ENCODE measurements at places on chromosomes 3 and 15.
A peak's percentile ranks its signal among the peaks of the same experiment; 100 is the strongest.

- DNase-seq: no peak
Measured at GRCh38 chr3:42490243-42490642, 12.2 kb upstream of the VIPR1 start.

DNA sequence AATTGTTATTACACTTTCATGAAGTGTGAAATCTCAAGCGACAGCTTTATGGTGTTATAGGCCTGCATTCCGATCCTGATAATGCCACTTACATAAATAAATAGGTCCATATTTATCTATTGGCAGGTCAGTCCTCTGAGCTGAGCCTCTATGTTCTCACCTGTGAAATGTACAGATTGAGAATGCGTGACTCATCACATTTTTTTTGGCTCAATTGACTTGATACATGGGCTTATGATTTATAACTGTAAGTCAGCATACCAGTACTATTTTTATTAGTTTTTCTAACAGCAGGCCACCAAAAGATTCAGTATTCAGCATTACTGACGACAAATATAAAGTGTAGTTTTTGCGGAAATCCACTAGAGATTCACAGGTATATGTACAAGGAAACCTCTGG lies 344.4 kb downstream of the ROBO1 start:
- DNase-seq: no peak

DNA sequence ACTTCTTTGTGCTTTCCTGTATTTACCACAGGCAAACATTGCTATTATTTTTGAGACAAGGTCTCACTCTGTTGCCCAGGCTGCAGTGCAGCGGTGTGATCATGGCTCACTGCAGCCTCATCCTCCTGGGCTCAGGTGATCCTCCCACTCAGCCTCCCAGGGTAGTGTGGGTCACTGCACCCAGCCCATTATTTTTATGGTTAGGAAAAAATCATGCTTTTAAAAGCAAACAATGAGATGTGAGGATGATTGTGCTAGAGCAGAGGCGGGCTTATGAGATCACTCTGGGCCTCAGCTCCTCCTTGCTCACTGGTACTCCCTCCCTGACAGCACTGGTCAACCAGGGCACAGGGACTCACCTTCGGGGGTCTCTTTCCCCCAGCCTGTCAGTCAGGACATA lies 2.2 kb downstream of the MAN2C1 start:
- DNase-seq: no peak

DNA sequence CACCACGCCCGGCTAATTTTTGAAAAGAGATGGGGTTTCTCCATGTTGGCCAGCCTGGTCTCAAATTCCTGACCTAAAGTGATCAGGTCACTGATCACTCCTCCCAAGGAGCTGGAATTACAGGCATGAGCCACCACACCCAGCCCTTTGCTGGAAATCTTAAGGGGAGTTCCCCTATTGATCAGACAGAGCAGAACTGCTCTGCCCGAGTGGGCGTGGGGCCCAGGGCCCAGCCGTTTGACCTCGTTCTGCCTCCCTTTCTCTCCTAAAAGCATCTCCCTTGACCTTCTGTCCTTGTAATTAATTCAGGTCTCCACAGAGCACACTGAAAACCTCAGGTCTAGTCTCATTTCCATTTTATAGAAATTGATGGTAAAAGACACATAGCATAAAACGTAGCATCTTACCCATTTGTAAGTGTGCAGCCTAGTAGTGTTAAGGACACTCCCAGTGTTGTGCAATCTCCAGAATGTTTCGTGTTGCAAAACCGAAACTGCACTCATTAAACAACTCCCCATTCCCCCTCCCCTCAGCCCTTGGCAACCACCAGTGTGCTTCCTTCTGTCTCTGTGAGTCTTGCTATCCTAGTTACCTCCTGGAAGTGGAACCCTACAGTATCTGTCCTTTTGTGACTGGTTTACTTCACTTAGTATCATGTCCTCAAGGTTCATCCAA lies 89.3 kb downstream of the SLCO3A1 start:
- peak; percentile 21 for DNase-seq

DNA sequence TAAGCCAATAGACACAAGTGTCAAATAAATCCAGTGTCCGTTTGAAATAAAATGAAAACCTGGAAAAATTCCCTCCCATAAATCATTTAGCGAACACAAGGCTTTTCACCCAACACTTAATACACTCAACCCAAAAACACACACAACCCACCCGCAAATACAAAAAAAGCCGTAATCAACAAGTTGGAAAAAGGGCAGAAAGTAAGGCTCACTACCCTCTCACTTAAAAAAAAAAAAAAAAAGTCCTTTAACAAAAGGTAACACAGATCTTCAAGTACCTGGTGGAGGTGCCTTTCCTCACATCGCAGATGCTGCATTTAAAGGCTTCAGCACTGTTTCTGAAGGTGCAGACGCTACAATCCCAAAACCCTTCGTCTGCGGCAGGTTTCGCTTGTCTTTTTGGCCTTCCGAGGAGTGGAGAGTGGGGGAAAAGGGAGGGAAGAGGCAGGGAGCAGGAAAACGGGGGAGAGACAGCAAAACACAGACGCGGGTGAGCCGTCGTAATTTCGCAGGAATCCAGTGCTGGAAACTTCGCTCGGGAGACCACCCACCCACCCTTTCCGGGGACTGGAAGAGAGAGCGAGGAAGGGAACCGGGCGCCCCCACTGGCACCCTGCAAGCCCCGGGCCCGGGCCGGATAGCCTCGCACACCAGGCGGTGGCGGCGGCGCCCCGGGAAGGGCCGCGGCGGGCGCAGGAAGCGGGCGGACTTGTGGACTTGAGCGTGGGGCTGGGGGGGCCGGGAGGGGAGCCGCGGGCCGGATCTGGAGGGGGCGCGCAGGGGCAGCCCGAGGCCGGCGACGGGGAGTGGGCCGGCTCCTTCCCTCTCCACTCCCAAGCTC lies 401.8 kb downstream of the SHQ1 start:
- DNase-seq: no peak

- no peak for DNase-seq
Measured at GRCh38 chr3:178971614-178972013, 100.0 kb downstream of the ZMAT3 start.

DNA sequence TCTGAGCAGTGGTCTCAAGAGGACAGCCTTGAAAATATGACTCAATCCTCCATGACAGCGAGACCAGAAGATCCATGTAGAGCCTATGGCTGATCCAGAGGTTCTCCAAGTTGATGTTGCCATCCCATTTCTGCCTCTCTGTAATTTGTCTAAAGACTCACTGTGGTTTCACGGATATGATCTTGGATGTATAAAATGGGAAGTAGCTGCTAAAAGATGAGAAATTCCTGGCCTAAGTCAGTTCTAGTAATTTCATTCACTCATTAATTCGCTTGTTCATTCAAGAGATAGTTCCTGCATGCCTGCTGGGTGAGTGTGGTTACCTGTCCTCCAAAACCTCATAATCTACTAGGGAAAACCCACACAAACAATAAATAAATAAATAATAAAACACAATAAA lies 145.9 kb downstream of the TNIK start:
- no peak for DNase-seq

- no peak for DNase-seq
Measured at GRCh38 chr15:76376816-76377215, 40.2 kb downstream of the ISL2 start.

DNA sequence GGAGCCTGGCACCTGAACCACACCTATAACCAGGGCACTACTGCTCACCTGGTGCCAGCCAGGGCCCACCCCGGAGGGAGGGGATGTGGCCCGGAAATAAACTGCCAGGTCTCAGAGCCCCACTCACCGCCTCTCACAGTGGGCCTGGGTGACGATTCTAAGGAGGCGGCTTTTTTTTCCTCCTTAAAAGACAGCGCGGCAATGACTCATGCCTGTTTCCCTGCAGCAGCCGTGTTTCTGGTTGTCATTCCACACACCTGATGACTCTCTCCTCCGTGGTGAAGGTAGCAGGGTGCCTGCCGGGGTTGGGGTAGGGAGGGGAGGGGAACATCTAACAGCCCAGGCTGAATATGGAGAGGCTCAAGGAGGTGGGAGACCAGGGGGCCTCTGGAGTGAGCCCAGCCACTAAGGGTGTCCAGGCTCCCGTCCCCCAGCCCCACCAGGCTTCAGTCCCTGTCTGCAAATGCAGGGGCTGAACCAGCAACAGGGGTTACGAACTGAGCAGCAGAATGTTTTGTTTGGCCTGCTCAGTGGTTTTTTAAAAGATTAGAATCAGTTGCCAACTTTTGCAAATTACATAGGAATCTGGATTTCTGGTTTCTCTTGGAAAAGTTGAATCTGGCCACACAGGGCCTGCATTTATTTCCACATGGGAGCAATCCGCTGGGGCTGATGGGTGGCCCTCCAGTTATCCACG lies 127.3 kb upstream of the LINGO1 start:
- DNase-seq: no peak

GRCh38 chr15:45442507-45443135 lies 64.3 kb upstream of the GATM start:
- DNase-seq: no peak

DNA sequence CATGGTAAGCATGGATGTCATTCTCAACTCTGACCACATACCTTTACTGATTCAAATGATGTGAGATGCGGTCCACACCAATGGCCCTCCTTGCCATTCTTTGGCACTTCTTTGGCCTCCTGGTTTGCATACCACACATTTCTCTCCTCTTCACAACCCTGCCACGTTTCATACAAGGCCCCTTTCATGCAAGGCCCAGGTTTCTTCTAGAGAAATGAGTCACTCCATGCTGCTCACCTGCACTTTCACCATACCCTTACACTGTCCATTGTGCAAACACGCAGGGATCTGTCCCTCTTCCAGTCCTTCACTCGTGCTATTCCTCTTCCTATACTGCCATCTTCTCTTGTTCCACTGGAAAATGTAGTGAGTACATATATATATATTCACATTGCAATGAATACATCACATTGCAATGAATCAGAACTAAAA lies 24.4 kb upstream of the SLC24A5 start:
- DNase-seq: no peak

GRCh38 chr3:127445581-127446343 lies 144.8 kb downstream of the TPRA1 start:
- DNase-seq: no peak

GRCh38 chr15:47857776-47858167 lies 140.5 kb downstream of the SEMA6D start:
- no peak for DNase-seq

- DNase-seq: no peak
Measured at GRCh38 chr15:47961401-47962090, 159.2 kb upstream of the SLC24A5 start.

- DNase-seq: no peak
Measured at GRCh38 chr3:54366839-54367238, 244.5 kb downstream of the CACNA2D3 start.

- no peak for DNase-seq
Measured at GRCh38 chr3:196398782-196399181, 33.4 kb downstream of the UBXN7 start.

DNA sequence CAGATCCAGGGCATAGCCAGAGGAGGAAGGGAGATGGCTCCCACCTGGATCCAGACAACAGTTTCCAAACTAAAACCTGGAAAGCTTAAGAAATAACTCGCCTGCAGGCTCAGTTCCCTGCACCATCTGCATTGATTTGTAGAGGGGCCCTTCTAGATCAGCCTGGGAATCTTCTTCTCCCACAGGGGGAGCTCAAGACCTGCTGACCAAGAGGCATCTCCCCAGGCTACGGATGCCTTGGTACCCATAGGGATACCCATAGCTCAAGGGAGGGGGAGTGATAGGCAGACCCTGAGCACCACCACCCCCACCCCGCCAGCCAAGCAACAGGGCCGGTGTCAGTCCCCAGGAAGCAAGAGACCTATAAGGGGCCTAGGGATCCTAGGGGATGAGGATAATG lies 28.0 kb upstream of the DCLK3 start:
- peak; percentile 8 for DNase-seq

Data from stimulated activated CD4-positive, alpha-beta T cell treated with anti-CD3 and anti-CD28 coated beads, Interleukin-4, amount 100 ng/mL, for 48 hours (primary cell).